ENCODE measurements at places on chromosomes 6 and 20.
A peak's percentile ranks its signal among the peaks of the same experiment; 100 is the strongest.

DNA sequence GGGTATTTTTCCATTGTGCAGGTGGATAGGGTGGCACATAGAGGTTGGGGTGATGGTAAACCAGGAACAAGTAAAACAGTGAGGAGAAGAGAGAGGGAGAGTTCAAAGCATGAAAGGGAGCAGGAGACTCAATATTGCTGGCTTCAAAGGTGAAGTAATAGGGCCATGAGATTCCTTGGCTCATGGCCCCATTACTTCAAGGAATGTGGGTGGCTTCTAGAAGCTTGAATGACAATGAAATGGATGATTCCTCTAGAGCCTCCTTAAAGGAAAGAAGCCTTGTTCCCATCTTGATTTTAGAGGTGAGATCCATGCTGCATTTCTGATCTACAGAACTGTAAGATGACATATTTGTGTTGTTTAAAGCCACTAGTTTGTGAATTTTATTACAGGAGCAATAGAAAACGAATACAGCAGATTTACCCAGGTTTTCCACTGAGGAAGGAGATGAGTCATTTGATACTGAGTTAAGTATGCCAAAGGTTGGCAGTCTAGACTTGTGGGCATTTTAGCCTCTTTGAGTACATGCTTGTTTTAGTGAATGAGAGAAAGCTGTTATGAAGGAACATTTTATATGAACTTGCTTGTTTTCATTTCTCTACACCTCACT is 110.4 kb downstream of the PLCB4 start:
- DNase-seq: no peak

DNA sequence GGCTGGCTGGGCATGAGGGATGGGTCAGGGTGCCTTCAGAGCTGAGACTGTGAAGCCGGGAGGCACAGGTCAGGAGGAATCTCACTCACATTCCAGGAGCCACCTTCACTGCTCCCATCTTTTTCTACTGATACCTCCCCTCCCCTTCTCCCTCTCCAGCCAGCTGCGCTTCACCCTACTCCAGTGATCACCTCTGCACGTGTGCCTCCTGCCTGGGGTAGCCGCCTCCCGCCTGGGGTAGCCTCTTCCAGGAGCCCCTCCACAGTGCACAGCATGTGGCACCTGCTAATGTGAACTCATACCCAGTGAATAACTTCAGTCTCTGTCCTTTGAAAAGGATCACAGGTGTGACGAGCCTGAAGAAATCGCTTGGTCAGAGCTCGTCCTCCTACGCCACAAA is 232.6 kb downstream of the TMEM242 start:
- no peak for DNase-seq

DNA sequence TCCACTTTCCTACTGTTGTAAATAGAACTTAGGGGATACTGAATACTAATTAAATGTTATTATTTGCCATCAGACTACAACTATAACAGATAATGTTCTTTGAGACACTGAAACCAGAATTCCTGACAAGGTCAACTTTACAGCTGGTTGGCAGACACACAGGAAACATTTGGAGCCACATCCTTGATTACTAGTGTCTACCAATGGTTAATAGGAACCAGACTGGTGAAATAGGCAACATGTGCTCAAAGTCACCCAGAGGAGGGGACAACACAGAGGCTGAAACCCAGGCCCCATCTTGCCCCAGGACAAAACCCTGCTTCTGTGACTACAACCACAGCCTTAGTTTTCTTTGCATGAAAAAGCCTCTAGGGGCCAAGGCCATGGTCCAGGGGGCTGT is 47.8 kb upstream of the NT5E start:
- DNase-seq: no peak

DNA sequence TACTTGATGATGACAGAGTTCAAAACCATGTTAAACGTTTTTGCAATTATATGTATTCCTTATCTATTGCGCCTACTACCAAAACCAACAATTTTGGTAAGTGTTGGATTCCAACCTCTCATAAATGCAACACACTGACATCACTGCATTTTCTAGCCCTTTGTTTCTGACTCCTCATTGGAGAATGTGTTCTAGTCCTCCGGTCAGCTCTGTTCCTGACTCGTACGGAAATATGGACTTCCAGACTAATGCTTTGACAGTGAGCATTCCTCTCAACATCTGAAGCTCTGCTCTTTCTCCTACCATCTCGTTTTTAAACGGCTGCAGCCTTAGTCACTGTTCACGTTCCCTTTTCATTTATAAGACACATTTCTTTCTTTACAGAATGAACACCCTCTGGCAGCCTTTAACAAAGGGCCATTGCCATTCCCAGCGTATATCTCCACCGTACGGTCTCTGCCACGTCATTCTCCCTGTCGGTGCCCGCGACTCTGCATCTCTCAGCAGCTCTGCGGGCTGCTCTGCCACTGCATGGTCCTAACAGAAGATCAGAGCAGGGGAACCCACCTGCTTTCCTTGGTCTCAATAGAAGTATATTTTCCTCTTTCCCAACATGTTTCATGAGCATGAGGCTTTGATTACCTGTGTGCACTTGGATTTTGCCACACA is 103.0 kb upstream of the SYNDIG1 start:
- DNase-seq: no peak

DNA sequence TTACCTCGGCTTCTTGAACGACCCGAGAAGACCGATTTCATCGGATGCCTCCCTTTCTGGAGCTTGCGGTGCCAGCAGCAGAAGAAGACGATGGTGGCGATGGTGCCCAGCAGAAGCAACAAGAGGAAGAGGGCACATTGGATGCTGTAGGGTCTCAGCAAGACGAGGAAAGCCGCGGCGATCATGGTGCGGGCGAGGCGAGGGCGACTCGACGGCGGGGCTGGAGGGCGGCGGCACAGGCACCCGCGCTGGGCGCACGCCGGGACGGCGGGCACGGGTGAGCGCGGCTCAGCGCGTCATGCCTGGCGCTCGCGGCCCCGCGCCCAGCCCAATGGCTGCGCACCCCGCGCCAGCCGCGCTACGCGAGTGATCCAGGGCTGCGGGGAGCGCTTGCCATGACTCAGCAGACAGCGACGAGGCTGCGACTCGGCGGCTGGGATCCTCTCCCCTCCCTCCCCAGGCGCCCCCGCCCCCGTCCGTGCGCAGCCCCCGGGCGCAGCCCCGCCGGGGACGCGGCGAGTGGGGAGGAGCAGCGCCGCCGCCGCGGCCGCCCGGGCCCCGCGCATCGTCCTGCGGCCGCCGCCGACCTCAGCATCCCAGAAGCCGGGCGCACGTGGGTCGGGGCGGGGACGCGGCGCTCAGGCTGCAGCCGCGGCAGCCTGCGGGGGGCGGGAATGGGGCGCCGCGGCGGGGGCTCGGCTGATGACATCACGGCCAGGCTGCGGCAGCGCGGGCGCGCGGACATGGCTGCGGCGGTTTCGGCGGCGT is at the start of gene BEND6:
BEND6 (plus strand) TSS at position 705 of the 768 bp plus-strand sequence. CDS start 26,704 bp downstream, outside the sequence.
- no peak for DNase-seq

- DNase-seq: peak; percentile 55
Measured at GRCh38 chr6:3977875-3978711, 100.8 kb downstream of the FAM217A start.

- DNase-seq: no peak
Measured at GRCh38 chr6:157376706-157377230, 4.2 kb upstream of the ZDHHC14 start.

GRCh38 chr20:45091366-45091765 is 9.6 kb downstream of the KCNS1 start:
- no peak for DNase-seq

GRCh38 chr6:116447496-116448011 is 13.6 kb upstream of the CALHM6 start:
- no peak for DNase-seq

DNA sequence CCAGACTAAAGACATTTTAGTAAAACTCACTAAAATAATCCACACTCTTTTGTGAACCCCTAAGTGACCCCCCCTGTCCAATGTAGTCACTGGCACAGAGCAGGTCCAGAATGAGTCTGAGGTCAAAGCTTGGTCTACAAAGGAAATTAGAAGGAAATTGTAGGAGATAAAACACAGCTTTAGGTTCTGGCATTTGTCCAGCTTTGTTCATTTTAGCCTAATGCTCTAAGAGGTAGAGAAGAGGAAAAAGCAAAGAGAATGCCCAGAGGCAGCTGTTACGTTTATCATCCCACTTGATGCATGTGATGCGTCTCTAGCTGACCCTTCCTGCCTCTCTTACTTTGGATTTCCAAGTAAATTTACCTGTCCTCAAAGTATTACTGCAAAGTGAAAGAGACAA is 62.5 kb downstream of the CNKSR3 start:
- no peak for DNase-seq

GRCh38 chr6:92568541-92568940 is 850.8 kb downstream of the EPHA7 start:
- DNase-seq: no peak

GRCh38 chr6:89605861-89606260 is 32.7 kb downstream of the LYRM2 start:
- DNase-seq: no peak

GRCh38 chr6:40343877-40344565 is 243.1 kb downstream of the LRFN2 start:
- no peak for DNase-seq

- no peak for DNase-seq
Measured at GRCh38 chr6:38415231-38416005, 224.3 kb downstream of the BTBD9 start.

DNA sequence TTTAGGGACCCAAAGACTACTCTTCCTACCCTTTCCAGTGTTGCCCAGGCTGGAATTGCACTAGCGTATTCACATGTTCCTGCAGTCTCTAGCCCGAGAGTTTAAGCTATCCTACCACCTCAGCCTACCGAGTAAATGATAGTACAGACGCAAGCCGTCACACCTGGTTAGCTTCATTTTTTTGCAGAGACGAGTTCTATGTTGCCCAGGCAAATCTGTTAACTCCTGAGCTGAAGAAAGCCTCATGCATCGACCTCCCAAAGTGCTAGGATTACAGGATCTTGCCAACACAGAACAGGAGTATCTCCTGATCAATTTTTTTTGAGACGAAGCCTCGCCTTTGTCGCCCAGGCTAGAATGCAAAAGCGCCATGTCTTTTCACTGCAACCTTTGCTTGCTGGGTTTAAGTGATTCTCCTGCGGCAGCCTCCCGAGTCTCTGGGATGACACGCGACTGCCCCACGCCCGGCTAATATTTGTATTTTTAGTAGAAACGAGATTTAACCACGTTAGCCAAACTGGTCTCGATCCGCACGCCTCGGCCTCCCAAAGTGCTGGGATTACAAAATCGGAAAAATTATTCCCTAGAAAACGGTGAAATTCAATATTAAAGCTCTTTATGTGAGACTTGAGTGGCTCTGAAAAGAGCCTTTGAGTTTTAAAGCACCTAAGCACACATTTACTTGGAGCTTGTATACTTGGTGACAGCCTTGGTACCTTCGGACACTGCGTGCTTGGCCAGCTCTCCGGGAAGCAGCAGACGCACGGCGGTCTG is 128.5 kb downstream of the HFE start:
- no peak for DNase-seq

DNA sequence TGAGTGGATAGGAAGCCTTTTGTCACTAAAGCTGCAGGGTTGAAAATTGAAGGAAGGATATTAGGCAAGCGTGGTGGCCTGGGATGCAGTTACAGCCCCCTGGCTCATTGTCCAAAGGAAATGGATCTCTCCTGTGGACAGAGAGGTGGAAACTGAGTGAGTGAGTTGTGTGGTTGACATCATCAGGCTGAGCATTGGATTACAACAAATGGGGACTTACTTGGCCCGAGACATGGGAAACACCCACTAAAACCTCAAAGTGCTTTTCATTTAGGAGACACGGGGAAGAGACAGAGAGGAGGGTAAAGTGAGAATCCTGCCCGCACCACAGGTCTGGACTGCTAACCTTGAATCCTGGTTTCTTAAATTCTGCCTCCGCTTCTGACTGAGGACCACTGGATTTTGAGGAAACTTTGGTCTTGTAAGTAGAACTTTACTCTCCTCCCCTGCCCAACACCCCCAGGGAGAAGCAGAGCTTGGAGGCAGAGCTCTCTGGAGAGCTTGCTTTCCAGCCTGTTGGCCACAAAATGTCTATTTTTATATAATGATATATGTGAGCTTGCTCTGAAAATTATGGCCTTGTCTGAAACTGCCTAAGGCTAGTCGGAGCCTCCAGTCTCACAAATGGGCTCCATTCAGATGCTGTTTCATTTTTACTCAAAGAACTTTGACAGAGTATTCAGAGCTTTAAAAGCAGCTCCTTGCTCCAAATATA is at the start of gene PKIG:
PKIG (plus strand) TSS at position 269 of the 715 bp plus-strand sequence. CDS start 31,978 bp downstream, outside the sequence.
- no peak for DNase-seq

GRCh38 chr6:111263837-111264236 is 176.5 kb downstream of the SLC16A10 start:
- peak; percentile 13 for DNase-seq

DNA sequence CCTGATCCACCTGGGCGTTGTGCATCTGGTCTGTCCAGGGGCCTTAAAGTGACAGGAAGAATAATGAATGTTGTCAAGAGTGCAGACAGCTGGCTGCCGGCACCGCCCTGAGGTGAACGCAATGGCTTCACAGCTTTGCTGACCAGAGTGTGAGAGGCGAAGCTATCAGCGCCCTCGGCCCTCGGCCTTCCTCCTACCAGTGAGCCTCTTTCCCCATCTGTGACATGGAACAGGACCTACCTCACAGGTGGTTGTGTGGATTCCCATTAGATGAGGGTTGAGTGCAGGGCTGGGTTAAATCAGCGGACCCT is 54.8 kb downstream of the CTCFL start:
- DNase-seq: no peak

DNA sequence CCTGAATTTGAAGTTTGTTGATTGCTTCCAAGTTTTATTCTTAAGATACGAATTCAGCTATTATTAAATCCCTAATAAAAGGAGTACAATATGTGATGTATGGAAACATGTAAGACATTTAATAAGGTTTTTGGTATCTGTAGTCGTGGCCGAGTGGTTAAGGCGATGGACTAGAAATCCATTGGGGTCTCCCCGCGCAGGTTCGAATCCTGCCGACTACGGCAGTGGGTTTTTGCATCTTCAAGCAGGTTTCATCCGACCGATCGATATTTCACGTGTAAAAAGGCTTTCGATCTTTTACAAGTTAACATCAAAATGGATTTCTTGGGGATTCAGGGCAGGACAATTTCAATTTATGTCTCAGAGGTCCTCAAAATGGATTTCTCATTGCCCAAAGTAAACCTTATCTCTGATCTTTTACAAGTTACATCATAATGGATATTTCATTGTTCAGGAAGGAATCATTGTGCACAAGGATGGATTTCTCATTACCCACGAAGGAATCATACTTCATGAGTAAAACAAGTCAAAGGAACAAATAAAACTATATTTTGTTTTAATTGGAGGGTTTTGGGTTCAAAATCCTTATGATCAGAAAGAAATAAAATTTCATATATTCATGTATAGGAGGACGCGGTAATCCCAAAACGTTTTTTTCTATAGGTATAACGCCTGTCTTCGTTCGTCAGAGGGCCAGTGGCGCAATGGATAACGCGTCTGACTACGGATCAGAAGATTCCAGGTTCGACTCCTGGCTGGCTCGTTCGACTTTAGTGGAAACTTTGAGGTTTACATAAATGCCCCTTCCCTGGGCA is 37.3 kb upstream of the BTN3A2 start:
- DNase-seq: peak; percentile 41

- no peak for DNase-seq
Measured at GRCh38 chr6:25035174-25035511, 99.4 kb upstream of the RIPOR2 start.

Measured in CD4-positive, alpha-beta T cell treated with Interleukin-4 for 4 hours (primary cell).